CD4-positive, alpha-beta T cell (primary cell): ENCODE measurements at places on chromosomes 5 and 9.

DNA sequence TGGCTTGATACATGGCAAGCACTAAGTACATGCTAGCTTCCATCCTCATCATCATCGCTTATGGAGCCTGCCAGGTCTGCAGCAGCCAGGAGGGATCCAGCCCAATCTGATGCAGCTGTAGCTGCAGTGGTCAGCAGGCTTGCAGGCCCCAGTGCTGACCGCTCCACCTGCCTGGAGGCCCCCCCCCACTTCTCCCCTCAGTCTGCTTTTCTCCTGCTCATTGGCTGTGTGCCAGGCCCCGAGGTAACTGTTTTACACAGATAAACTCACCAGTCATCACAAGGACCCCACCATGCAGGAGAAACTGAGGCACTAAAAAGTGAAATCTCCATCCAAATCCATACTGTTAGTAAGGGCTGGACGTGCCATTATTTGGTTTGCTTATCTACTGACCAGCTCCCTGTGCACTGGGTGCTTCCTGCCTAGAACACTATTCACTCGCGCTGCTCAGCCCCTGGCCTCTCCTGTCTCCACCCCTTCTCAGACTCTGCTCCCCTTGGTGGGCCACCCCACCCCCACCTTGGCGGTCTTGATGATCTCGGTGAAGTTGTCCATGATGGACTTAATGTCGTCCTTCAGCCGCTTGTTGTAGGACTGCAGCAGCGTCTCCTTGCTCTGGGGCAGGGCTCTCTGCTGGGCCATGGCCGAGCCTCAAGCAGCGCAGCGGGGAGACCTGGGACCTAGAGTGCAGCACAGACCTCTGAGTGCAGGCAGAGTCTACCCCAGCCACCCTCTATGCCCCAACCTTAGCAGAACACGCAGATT lies 1.7 kb downstream of the MED22 start:
- DNase-seq = no peak

- DNase-seq = no peak
Observed at GRCh38 chr5:35136386-35136785, 88.6 kb upstream of the AGXT2 start.

- DNase-seq = no peak
Observed at GRCh38 chr5:4212071-4212739, 616.6 kb downstream of the IRX1 start.

DNA sequence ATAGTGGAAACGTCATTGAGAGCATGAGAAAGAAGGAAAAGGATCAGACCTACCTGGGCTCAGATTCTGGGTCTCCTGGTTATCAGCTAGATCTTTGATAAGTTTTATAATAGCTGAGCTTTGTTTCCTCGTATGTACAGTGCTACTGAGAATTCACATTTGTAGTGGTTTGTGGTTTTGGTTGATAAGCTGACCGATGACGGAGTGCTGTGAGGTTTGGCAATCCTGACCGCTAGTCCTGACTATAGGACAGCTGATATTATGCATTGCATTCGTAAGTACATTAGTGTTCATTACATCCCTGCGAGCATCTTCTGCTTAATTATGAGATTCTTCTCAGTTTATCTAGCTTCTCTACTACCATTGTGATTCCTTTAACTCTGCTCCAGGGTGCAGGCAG lies 190.7 kb upstream of the SLC27A6 start:
- DNase-seq = no peak

DNA sequence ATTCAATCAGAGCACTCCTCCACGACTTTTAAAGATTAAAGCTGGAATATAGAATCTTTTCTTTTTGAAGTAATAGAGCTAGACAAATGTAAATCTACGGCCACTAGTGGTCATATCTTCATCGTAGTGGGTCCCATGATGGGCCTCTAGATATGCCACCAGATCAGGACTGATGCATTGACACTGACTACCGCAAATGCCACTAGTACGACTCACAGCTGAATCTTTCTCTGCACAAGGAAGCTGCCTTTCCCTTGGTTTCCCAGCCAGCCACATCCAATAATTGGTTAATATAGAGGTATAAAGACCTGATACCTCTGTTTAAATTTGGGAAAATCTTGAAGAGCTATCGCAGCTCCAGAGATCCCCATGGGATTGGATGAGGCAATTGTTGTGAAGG lies 37.8 kb upstream of the ADRB2 start:
- DNase-seq = no peak

DNA sequence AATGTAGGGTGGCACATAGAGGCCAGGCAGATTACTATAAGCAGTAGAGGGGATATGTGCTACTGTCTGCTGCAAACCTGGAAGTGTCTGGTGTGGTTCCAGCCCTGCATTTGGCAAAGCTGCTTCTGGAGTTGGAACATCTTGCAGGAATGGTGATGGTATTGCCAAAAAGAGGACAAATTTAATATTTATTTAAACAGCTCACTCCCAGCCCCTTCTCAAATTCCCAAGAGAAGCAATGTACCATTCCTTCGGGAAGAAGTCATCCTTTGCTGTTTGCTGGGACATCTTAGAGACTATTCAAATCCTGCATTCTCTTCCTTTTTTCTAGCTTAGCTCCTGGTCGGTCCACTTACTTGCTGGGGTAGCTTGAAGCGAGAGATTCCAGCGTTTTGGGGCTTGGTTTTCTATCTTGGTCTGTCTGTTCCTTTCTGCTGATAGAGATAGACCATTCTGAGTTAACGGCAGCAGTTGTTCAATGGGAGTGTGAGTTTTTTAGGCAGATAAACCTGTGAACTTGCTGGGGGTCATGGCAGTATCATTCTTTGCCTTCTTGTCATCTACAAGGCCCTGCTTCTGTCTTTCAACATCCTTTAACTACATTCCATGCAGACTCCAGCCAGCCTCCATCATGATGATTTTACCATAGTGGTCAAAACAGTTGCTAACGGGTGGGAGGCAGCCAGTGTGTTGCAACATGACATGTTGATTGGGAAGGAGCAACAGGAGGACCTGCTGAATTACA lies 69.9 kb downstream of the RCL1 start:
- no peak for DNase-seq
